Cardiac ventricle fibroblast (primary cell): ENCODE measurements at places on chromosomes 11 and 22. TPM values are rescaled to one million over a fixed set of nuclear protein-coding genes. Genes with fewer than 3 reads are reported as not detected.

SNX32 gene
- total RNA-seq: 3.4 and 3.9 TPM in 2 replicates

POU2AF1 gene
- not detected in 2 replicates for total RNA-seq

SAA1 gene
- not detected in 2 replicates for total RNA-seq

CNTF gene
- 0.73 and 1.9 TPM in 2 replicates for total RNA-seq

TRIM6 gene
- 1.1 and 5.0 TPM in 2 replicates for total RNA-seq

PRR33 gene
- total RNA-seq: not detected in 2 replicates

B4GALNT4 gene
- total RNA-seq: 5.1 and 8.8 TPM in 2 replicates
